ENCODE measurements at places on chromosomes 13 and 19.

- no peak for DNase-seq
Observed at GRCh38 chr13:24250376-24251057, 58.9 kb upstream of the C1QTNF9 start.

GRCh38 chr19:7605490-7606222, 10.0 kb downstream of the CAMSAP3 start:
- no peak for DNase-seq

GRCh38 chr13:110687736-110688135, 18.2 kb downstream of the CARS2 start:
- DNase-seq, result no peak

- DNase-seq, result no peak
Observed at GRCh38 chr13:33690354-33690753, 127.6 kb upstream of the RFC3 start.

- DNase-seq, result no peak
Observed at GRCh38 chr13:41470196-41470595, 12.8 kb downstream of the RGCC start.
